Hematopoietic multipotent progenitor cell treated with erythropoietin and hydrocortisone succinate and interleukin-3 and kit ligand, for 8 days (in vitro differentiated cells): ENCODE measurements at places on chromosomes 6 and 20.

- no peak for DNase-seq
These were observed 169.3 kb downstream of the CD83 start for GRCh38 chr6:14286634-14287428.

GRCh38 chr6:157121897-157122296, 201.4 kb downstream of the TMEM242 start:
- no peak for DNase-seq

DNA sequence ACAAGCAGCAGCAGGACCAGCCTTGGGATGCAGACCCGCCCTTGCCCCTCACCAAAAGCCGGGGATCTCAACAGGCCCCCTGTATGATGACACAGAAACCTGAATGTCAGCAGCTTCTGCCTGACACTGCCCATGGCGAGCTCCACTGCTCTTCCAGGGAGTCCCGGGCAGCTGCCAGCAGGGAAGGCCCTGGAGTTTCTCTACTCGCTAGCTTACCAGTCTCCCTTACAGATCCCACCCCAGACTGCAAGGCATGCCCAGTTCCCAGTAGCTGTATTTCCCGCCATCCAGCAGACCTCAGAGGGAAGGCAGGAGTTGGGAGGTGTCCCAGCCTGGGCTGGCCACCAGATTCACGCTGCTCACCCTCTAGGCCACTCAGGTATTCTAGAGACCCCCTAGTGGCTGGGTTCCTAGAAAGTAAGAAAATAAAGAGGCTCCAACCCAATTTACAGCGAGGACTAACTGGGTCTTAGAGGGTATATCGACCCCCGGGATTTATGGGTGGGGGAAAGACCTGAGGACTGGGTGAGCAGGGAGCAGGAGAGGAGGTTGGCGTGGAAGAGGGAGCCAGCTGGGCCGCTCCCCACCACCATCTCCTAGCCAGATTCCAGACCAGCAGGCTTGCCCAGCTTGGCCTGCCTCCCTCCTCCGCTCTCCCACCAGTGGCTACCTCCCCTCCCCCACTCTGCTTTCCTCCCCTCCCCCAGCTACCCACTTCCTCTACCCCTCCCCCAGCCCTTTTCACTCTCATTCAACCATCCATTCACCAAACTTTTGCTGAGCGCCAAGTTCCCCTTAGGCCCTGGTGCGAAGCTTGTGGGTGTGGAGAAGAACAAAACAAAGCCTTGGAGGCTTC, 9.7 kb upstream of the HMGA1 start:
- DNase-seq = no peak

- DNase-seq = no peak
These were observed 46.5 kb upstream of the SHLD1 start for GRCh38 chr20:5703681-5704101.

DNA sequence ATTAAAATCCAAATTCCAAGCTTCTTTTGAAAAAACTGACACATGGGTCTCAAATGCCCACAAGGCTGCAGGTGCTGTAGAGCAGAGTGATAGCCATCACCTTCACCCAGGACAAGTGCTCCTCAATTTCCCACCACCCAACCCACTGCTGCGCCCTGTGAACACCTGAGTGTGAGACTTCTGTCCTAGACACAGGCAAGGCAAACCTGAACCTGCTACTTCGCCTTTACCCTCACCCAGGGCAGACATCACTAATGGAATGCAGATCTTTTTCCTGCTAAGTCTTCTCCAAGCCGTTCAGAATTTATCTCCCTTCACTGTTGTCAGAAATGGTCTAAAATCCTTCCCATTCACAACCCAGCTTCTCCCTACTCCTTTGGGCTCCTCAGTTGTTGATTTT, 65.9 kb downstream of the PREX1 start:
- peak; percentile 6 for DNase-seq

- no peak for DNase-seq
These were observed 176.3 kb upstream of the LAMP5 start for GRCh38 chr20:9338101-9338500.
